ENCODE measurements at places on chromosomes 2 and 18.

- DNase-seq: no peak
Observed at GRCh38 chr2:10817413-10817812, 4.8 kb upstream of the PDIA6 start.

GRCh38 chr2:151119374-151119773 is 142.3 kb downstream of the RBM43 start:
- no peak for DNase-seq

GRCh38 chr2:119106301-119106897 is 52.2 kb downstream of the C1QL2 start:
- peak; percentile 30 for DNase-seq

- peak; percentile 33 for DNase-seq
Observed at GRCh38 chr18:45833846-45834245, 8.4 kb downstream of the SIGLEC15 start.

DNA sequence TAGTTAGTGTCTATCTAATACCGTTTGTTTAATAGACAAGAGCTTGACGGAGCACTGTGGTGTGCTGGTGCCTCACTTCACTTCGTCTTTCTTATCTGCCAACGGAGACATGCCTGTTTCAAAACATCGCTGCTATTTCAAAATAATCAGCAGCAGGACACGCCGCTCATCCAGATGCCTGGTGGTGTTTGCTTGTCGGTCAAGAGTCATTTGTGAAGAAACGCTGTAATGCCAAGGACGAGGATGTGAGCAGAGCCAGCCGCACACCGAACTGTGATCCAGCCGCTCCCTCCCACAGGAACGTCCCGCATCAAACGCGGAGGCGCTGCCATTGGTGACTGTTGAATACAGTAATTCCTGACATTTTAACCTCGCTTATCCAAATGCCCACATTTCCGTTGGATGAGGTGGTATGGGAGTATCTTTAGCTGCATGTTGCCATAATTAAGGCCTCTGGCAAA is 432.4 kb downstream of the FBXO15 start:
- DNase-seq: no peak

DNA sequence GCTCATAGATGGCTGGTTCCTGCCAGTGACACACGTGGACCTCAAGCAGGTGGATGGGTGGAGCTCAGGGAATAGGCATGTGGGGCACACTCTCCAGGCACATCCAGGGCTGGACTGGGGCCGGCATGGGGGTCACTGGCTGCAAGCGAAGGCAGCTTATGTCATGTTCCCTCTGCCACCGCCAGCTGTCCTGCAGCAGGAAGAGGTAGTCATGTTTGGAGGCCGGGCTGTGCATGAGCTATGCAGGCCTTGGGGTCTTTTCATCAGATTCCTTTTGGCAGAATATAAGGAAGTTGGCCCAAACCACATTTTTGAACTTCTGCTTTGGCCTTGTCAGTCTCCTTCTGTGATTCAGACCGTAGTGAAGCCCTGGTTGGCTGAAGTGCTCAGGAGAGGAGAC is 61.5 kb downstream of the AGAP1 start:
- no peak for DNase-seq

DNA sequence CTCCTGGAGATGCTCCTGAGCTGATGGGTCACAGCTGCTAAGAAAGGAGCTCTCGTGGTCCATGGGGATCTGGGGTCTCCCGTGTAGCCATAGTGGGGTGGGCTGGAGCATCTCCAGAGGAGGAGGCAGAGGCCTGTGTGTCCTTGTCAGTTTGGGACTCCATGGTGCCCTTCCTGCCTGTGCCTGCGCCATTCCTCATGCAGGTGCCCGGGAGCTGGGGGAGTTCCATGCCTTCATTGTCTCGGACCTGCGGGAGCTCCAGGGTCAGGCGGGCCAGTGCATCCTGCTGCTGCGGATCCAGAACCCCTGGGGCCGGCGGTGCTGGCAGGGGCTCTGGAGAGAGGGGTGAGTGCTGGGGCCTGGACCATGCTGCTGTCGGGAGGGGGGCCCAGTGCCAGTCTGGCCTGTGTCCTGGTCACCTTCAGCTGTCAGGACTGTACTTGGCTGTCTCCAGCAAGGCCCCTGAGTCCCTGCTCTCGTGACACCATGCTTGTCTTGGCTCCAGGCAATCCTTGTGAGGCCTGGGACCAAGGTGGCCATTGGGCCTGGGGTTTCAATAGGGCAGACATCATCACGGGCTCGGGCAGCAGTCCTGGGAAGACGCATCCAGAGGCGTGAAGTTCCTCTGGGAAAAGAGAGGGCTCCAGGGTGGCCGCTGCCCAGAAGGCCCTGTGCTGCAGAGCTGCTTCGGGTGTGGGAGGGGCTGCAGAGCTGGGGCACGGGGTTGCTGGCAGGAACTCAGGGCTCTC is 7.3 kb downstream of the CAPN10 start:
- no peak for DNase-seq

- DNase-seq: peak; percentile 16
Observed at GRCh38 chr2:120231974-120232635, 8.9 kb upstream of the TMEM185B start.

Measured in LoVo (cell line).